ENCODE measurements at places on chromosomes 11 and 22. TPM values are rescaled to one million over a fixed set of nuclear protein-coding genes. Genes with fewer than 3 reads are reported as not detected.
A peak's percentile ranks its signal among the peaks of the same experiment; 100 is the strongest.

DNA sequence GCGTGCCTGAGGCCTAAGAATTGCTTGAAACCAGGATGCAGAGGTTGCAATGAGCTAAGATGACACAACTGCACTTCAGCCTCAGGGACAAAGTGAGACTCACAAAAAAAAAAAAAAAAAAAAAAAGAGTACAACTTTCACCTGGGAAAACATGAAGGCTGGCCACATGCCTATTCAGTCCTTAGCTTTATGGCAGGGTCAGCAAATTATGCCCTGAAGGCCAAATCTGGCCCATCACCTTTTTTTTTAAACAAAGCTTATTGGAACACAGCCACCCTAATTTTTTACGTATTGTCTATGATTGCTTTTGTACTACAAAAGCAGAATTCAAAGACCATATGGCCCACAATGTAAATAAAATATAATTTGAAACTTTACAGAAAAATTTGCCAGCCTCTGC lies 8.2 kb downstream of the FSHB start:
- no peak overlapping the region for H3K4me3 ChIP-seq
- no peaks in the 10 kb centered on the region for H3K36me3 ChIP-seq
- no peak for DNase-seq
- peaks cover under 1% of the 10 kb centered on the region for H3K27me3 ChIP-seq
- no peaks in the 10 kb centered on the region for H3K4me1 ChIP-seq
- no peak overlapping the region for H3K27ac ChIP-seq

GRCh38 chr22:41952713-41953112 lies 763 bp downstream of the SMIM45 start:
- H3K4me3 ChIP-seq, result no peak overlapping the region
- H3K27me3 ChIP-seq, result no peaks in the 10 kb centered on the region
- H3K27ac ChIP-seq, result no peak overlapping the region
- peaks cover 10% of the 10 kb centered on the region for H3K4me1 ChIP-seq
- H3K36me3 ChIP-seq, result no peaks in the 10 kb centered on the region

Gene OSBP2
- 0.61 TPM for total RNA-seq

GRCh38 chr11:47565340-47566148 lies at the start of gene PTPMT1:
PTPMT1 (plus strand) TSS chr11:47565599; CDS start chr11:47565623, 24 bp downstream.
- no peaks in the 10 kb centered on the region for H3K27me3 ChIP-seq
- H3K27ac ChIP-seq, result peak within 1 kb of the TSS; percentile 85
- H3K4me3 ChIP-seq, result peak within 1 kb of the TSS; percentile 89

Gene PPP2R5B
- total RNA-seq, result 18.6 TPM

Gene OR5B21
- total RNA-seq, result 0.45 TPM

DNA sequence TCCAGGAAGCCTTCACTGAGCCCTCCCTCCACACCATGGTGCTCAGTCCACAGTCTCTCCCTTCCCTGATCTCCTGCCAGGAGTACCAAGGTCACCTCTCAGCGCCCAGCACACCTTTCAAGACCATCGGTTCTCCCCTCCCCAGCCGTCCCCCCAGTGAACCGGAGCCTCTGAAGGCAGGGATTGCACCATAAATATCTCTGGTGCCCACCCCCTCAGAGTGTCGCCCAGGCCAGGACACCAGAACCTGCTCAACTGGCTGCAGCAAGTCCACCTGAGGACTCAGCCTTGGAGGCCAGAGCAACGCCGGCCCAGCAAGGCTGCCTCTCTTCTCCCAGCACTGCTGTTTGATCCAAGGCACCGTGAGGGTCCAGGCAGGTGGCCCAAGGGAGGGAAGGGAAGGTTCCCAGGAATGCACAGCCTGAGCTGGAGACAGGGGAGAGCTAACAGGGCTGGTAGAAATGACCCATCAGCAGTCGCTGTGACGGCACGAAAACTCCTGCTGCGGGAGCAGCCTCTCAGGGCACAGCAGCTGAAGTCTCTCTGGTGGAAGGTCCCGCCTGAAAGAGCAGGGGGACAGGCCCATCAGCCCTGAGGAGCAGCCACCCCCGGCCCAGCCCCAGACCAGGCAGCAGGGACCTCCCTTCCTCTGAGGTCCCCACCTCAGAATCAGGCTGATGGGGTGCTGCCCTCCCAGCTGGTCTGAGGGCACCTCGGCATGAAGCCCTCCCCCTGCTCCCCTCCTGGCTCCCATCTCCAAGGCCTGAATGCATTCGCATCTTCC lies 80.3 kb downstream of the BUD13 start:
- H3K4me3 ChIP-seq, result no peak overlapping the region
- H3K27me3 ChIP-seq, result peaks cover 7% of the 10 kb centered on the region
- no peak overlapping the region for H3K27ac ChIP-seq
- no peak for DNase-seq
- H3K36me3 ChIP-seq, result no peaks in the 10 kb centered on the region

DNA sequence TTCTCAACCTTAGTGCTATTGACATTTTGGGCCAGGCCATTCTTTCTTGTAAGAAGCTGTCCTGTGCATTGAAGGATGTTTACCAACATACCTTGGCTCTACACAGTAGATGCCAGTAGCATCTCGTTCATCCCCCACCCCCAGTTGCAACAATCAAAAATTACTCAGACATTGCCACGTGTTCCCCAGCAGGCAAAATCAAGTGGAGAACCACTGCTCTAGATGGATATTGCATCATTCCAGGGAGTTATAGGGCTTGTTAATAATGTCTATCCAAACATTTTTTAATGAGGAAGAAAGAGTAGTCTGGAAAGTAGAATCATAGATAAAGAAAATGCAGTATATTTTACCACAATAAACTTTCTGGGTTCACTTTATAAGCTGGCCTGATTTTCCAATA lies 64.1 kb downstream of the PRMT3 start:
- H3K4me1 ChIP-seq, result peaks cover 12% of the 10 kb centered on the region
- no peaks in the 10 kb centered on the region for H3K27me3 ChIP-seq
- peaks cover 12% of the 10 kb centered on the region for H3K36me3 ChIP-seq
- H3K27ac ChIP-seq, result peak overlapping the region; percentile 74
- peak overlapping the region; percentile 24 for H3K4me3 ChIP-seq
- DNase-seq, result no peak

- DNase-seq, result no peak
- H3K4me3 ChIP-seq, result no peak overlapping the region
- no peak overlapping the region for H3K27ac ChIP-seq
- no peaks in the 10 kb centered on the region for H3K27me3 ChIP-seq
Observed at GRCh38 chr11:28756977-28757376, 648.8 kb downstream of the METTL15 start.

Gene RAB36
- total RNA-seq, result 0.68 TPM

- H3K27me3 ChIP-seq, result no peaks in the 10 kb centered on the region
- no peak for DNase-seq
Observed at GRCh38 chr22:40757071-40757470, 62.1 kb downstream of the SLC25A17 start.

DNA sequence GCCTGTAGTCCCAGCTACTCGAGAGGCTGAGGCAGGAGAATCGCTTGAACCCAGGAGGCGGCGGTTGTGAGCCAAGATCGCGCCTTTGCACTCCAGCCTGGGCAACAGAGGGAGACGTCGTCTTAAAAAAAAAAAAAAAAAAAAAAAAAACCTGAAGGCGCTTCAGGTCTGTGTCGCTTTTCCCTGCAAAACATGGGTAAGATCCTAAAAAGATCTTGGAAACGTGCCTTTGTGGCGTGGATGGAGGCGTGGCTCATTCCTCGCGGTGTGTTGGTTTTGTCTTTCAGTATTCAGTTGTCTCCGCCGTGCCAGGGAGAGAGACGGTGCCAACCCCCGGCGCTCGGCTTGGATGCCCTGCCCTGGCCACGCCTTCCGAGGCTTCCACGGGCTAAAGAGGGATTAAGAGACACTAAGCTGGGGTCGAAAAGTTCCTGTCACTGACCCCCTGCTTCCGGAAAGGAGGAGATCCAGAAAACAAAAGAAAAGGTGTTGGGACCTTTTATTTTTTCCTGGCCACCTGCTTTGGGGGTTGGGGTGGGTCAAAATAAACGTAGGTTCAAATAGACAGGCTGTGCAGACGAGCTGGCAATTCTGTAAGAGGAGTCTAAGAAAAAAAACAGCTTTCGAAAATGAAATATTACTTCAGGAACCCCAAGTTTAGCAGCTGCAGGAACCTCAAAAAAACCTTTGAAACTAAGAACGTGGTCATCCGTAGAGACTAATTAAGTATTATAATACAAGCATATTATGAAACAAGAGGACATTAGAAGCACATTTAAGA lies 1.1 kb upstream of the SLC35F2 start:
- H3K4me3 ChIP-seq, result peak overlapping the region; percentile 95
- H3K27ac ChIP-seq, result peak overlapping the region; percentile 83
- H3K36me3 ChIP-seq, result no peaks in the 10 kb centered on the region
- peaks cover 14% of the 10 kb centered on the region for H3K4me1 ChIP-seq

Gene GPR83
- total RNA-seq, result 0.20 TPM

- no peaks in the 10 kb centered on the region for H3K4me1 ChIP-seq
- no peaks in the 10 kb centered on the region for H3K27me3 ChIP-seq
- H3K27ac ChIP-seq, result no peak overlapping the region
- no peak for DNase-seq
Observed at GRCh38 chr11:28457481-28458065, 349.4 kb downstream of the METTL15 start.

DNA sequence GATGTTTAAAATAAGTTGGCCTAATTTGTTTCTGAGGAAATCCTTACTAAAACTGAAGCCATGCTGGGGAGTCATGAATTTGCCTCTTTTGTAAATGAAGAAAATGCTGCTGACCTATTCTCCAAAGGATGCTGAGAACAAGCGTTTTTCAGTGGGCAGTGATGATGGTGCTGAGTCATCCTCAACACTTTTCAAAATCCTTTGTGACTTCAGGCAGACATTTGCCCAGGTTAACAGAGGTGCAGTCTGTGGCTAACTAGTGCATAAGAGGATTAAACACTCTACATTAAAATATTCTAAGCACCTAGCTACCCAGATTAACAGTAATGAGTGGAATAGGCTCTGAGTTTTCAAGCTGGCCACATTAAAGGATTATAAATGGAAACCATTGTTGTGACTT lies 509.0 kb downstream of the DLG2 start:
- H3K4me1 ChIP-seq, result no peaks in the 10 kb centered on the region
- no peak overlapping the region for H3K27ac ChIP-seq
- no peak for DNase-seq
- peaks cover 3% of the 10 kb centered on the region for H3K27me3 ChIP-seq

GRCh38 chr11:95566211-95566610 lies 223.4 kb downstream of the FAM76B start:
- DNase-seq, result no peak
- peaks cover 3% of the 10 kb centered on the region for H3K27me3 ChIP-seq
- H3K4me3 ChIP-seq, result no peak overlapping the region
- H3K27ac ChIP-seq, result no peak overlapping the region

GRCh38 chr22:37241351-37242142 lies 2.5 kb downstream of the RAC2 start:
- DNase-seq, result peak; percentile 71
- peaks cover 57% of the 10 kb centered on the region for H3K4me1 ChIP-seq
- H3K36me3 ChIP-seq, result peaks cover 63% of the 10 kb centered on the region
- peak overlapping the region; percentile 100 for H3K27ac ChIP-seq
- no peaks in the 10 kb centered on the region for H3K27me3 ChIP-seq
- peak overlapping the region; percentile 100 for H3K4me3 ChIP-seq

Gene MMP13
- not detected for total RNA-seq

DNA sequence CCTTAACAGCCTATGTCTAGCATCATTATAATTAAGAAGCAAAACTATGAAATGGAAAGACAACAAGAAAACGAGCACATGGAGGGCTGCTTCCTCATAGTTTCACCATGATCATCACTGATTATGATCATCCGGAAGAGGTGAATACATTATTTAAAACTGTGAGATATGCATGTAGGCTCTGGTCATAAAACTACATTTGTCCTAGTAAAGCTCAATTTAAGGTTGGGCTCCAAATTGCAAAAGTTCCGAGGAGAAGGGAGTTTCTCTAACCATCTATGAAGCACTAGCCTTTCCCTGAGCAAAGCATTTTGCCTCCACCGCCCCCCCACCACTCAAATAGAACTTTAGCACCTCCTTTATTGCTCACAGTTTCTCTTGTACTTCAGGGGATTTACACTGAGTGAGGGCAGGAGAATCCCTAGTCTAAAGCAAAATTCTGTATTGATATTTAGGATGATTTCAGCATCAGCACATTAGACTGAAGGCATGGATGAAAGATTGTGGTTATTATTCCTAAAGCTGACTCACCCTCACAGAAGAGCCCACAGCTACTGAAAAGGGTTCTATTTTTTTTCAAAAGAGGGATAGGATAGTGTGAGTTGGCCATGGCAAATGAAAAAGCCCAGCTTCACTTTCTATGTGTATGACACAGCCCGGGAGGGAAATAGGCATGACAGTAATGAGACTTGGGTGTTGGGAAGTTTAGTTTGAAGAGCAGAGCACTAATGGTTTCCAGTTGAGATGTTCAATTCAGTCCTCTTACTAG lies 203.4 kb downstream of the CADM1 start:
- H3K27ac ChIP-seq, result no peak overlapping the region
- no peak for DNase-seq
- H3K36me3 ChIP-seq, result no peaks in the 10 kb centered on the region
- peaks cover 2% of the 10 kb centered on the region for H3K27me3 ChIP-seq
- H3K4me1 ChIP-seq, result no peaks in the 10 kb centered on the region

Gene SAA4
- total RNA-seq, result not detected

DNA sequence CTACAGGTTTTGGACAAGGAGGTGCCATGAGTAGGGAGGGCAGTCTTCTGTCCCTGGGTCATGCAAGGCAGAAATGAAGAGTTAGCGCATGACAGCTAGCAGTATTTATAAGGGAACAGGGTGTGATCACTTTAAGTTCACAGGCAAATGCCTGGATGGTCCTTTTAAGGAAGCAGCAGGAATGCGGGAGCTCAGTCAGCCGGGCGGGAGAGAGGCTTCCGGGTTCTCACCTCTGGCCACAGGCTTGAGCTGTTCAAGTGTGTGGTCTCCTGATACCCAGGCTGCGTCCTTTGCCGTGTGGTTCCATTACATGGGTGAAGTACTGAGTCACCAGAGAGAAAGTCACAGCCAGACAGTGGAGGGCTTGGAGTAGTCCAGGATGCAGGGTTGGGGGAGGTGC lies 105.4 kb downstream of the BCR start:
- no peak overlapping the region for H3K4me3 ChIP-seq
- no peaks in the 10 kb centered on the region for H3K27me3 ChIP-seq
- peaks cover 1% of the 10 kb centered on the region for H3K4me1 ChIP-seq
- no peak for DNase-seq

- peak overlapping the region; percentile 94 for H3K27ac ChIP-seq
- peak; percentile 54 for DNase-seq
- peaks cover 21% of the 10 kb centered on the region for H3K36me3 ChIP-seq
- H3K4me3 ChIP-seq, result peak overlapping the region; percentile 69
- H3K4me1 ChIP-seq, result peaks cover 60% of the 10 kb centered on the region
Observed at GRCh38 chr11:122843281-122844141, 5.2 kb downstream of the CRTAM start.

Data from activated naive CD8-positive, alpha-beta T cell treated with anti-CD3 and anti-CD28 coated beads, Interleukin-2, amount 10 ng/mL, durations not matched to agents 7 days and 5 days (primary cell).